ENCODE measurements at places on chromosomes 5 and 9.

- no peak for DNase-seq
These were observed 15.2 kb downstream of the LIFR start for GRCh38 chr5:38541174-38541725.

GRCh38 chr5:68074633-68075032, 140.9 kb upstream of the PIK3R1 start:
- no peak for DNase-seq

DNA sequence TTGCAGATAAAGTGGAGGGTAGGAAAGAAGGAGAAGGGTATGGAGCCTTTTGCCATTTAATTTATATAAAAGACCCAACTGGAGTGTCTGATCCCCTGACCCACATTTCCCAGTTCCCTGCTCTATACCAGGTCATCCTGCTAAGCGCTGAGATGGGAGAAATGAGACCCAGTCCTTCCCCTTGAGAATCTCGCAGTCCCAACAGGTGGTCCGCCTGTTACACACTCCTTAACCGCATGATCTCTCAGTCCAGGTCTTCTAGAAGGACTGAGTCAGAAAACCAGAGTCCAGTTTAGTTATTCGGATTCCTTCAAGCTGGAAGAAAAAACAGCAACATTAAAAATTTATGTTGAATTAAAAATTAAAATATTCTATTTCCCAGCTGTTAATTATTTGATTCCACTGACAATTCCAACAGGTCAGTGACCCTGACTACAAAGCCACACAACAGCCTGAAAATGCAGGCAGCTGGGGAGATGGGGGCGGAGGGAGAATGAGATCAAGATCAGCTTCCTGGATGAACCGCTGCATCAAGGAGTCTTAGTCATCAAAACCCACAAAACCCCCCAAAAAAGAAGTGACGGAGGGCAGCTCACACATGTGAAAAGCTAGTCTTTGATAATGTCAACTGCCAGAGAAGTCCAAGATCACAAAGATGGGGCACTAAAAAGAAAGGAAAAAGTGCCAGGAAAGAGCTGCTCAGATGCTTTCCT, 44.0 kb downstream of the GGTA1 start:
- no peak for DNase-seq

- DNase-seq = no peak
These were observed 11.1 kb upstream of the IFNA5 start for GRCh38 chr9:21316032-21316842.

DNA sequence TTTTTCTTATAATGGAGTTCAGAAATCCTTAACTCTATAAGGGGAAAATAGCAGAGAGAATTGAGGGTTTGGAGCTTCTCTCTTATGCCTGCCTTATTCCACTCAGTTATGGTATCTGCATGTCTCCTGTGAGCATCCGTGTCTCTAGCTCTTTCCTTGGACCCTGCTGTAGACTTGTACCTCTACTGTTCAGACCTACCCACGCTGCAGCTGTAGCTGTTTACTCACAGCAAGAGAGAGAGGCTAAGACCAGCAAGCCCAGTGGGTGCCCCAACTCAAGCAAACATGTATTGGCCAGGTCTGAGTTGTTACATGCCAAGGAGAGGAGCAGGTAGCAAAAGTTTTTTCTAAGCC, 7.1 kb upstream of the PCSK1 start:
- DNase-seq = no peak

- no peak for DNase-seq
These were observed 2.2 kb downstream of the DNAJB5 start for GRCh38 chr9:34991607-34992375.

DNA sequence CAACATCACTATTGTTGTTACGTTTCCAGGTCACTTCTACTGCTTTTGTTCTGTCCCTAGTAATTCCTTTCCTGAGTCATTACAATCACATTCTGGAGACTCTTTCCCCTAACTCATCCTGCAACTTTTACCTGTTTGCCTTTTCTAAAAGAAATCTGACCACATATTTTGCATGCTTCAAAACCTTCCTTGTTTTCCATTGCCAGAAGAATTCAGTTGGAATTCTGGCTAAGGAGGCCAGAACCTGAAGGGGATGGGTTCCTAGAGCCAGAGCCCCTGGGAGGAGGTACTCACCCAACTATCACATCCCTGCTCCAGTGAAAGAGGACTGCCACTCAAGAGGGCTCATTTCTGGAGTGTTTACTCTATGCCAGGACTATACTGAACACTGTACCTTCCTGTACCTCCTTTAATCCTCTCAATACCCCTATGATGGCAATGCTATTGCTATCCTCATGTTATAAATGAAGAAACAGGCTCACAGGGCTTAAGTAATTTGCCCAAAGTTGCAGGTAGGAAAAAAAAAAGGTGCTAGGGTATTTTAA, 42.8 kb upstream of the MAST4 start:
- no peak for DNase-seq

- no peak for DNase-seq
These were observed at the start of gene STC2 for GRCh38 chr5:173327948-173328843. TSS of gene STC2 (minus strand) at chr5:173328414. CDS start at chr5:173328193, 221 bp downstream.

DNA sequence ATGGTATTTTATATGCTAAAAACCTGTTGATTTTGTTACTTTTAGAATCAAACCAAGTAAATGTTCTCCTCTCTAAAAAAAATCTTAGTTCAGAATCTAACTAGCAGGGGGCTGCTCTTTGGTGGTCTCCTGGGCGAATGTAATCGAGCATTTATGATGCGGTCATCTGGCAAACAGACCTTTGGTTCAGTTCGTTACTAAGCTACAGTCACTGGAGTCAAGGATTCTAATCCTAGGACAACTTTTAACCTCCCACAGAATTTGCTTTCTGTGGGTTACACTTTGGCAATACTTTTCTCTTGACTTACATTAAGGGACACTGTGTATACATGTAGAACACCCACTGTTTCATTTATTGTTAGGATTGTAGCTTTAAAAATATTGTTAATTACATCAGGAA, 26.3 kb upstream of the FREM1 start:
- no peak for DNase-seq

GRCh38 chr5:68373050-68373449, 157.5 kb downstream of the PIK3R1 start:
- no peak for DNase-seq

DNA sequence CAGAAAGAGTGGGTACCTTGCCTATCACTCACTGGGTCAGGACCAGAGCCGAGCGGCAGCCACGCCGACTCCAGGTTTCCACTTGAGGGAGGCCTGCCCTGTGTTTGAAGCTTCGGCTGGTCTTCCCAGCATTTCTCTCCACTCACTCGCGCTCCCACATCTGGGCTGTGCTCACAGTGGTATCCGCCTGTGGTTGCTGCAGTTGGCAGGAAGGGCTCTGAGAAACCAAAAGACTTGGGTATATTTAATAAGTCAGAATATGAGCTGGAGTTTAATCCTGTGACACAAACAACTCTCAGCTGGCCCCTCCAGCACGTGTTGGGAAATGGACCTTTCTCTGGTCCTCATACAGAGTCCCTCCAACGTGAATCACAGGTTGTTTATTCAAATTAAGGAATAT, 70.9 kb downstream of the SPRY4 start:
- DNase-seq = no peak

- DNase-seq = no peak
These were observed 343.2 kb downstream of the SEMA5A start for GRCh38 chr5:9202636-9203035.

DNA sequence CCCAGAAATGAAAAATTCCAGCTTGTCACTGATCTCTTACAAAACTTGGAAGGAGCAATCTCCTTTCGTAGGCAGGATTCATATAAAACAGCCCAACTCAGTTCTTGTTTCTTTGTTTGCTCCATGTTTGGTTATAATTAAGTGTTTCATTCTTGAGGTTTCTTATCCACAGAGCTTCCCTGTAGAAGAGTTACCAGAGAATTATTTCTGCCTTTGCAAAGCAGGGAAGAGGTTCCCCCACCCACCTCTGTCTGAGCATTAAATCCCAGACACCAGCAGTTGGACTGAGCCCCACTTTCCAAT, 34.1 kb upstream of the RAI14 start:
- DNase-seq = no peak

DNA sequence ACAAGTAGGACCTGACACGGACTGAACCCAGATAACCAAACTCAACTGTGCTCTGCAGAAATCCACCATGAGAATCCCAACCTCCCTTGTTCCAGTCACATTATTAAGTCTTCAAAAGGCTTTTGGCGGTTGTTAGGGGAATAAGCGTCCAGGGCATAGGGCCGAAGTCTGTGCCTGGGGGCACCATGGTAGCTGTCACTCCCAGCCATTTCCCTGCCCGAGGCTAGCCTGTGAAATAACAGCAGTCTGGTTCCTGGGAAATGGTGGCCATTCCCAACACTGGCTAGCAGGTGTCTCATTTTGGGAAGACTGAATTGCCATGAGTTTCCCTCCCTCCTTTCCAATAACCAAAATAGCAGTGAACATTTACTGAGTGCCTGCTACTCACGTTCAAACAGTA, 122.2 kb downstream of the CRB2 start:
- no peak for DNase-seq

- DNase-seq = no peak
These were observed 2.1 kb downstream of the TLN1 start for GRCh38 chr9:35729700-35730485.

- no peak for DNase-seq
These were observed 1.7 kb downstream of the INPP5E start for GRCh38 chr9:136437839-136438547.

Measured in smooth muscle cell of the brain vasculature (primary cell).